ENCODE measurements at places on chromosomes 12 and 14.
A peak's percentile ranks its signal among the peaks of the same experiment; 100 is the strongest.

DNA sequence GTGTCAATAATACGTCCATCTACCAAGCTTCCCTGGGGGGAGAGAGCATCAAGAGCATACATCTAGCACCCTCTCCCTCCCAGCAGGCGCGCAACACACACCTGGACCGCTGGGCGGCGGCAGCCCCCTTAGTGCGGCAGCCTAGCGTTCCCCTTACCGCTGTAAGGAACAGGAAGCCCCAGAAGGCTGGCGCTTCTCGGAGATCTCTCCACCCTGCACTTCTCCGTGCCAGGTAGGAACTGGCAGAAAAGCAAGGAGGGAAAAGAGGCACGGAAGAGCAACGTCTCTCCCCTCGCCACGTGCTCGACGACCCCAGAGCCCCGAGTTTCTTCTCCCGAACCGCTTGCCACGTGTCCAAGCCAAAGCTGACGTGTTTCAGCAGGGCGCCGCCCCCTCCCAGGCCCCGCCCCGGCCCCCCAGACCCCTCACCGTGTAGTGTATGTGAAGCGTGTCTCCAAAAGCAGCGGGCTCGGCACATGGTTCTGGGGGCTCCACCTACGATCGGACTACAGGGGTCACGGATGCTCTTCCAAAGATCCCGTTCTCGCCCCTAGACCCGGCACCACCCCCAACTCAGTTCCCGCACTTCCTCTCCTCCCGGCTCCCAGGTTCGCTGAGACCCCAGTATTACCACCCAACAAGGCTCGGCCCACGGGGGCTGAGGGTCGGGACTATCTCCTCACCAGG, 532 bp downstream of the FKBP11 start:
- DNase-seq = peak; percentile 15

- DNase-seq = peak; percentile 53
Measured at GRCh38 chr14:50804181-50804721, 26.7 kb downstream of the NIN start.

DNA sequence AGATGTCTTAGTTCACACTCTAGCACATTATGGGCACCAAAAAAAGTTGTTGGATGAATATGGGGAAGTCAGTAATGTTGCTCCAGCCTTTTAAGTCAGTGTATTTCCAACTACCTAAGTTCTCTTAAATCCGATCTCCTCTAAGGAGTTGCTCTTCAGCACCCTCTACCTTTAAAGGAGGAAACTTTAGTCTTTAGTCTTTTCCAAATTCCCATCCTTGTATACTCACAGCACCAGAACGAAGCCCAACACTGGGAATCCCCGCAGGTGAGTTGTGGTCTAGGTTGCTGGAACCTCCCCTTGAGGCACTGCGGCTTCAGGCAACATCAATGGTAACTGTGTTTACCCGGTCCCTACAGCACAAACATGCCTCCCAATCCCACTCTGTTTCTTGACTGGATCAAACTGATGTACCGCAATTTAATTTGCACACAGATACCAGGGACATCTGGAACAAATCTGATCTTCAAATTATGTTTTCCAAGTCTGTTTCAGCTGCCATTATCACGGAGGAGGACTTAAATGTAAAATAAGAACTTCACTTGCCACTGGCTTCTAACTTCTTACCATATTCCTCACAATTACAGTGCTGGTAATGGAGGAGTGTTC, 179.0 kb downstream of the FOXN3 start:
- no peak for DNase-seq

DNA sequence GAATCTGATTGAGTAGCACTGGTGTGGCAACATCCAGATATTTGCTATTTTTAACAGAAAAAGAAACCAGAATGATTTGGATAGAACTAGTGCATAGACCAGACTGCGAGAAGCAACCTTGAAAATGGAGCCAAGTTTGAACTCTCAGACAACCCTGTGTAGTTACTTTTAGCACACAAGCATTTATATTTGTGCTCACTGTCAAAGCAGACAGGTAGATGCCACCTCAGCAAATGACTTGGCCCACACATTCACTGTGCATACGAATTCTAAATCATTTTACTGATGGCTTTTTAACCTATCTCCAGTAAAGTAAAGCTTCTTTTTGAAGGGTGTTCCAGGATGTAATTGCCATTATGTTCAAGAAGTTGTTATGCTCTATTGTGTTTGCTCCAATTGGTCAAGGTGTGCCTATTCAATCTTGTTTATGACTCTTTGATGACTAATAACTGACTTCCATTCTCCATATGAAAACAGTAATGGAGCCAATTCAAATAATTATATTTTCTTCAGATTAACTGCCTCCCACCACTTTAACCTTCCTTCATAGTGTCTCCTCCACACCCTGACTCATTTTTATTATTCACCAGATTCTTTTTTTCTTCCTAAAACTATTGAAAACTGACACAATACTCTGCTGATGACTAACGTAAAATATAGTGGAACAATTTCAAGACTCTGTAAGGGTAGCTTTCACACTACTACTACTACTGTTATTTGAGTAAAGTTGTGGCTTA, 138.5 kb downstream of the CCER1 start:
- DNase-seq = no peak

- DNase-seq = no peak
Measured at GRCh38 chr14:98913967-98914650, 357.9 kb downstream of the BCL11B start.

All from fibroblast of skin of left quadriceps (primary cell).